ENCODE measurements at places on chromosomes 16 and 17.

DNA sequence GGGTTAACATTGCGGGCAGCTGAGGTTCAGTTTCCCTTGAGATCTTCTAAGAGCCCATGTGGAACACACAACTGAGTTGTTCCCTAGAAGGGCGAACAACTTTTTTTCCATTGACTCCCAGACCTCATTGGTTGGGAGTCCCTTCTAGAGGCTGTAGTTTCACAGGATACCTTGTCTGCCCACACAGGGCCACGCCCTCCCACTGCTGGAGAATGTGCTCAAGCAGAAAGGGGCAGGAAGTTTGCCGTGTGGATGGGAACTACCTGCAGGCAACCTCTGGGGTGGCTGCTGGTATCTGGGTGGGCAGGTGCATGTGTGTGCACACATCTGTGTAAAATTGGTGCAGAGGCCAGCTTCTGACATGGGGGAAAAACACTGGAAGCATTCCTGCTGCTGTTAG, 178.8 kb upstream of the PSMD7 start:
- no peak for DNase-seq

- no peak for DNase-seq
These were observed 5.5 kb upstream of the COIL start for GRCh38 chr17:56966338-56966737.

GRCh38 chr16:58502217-58502921, 2.4 kb downstream of the NDRG4 start:
- DNase-seq, result no peak

DNA sequence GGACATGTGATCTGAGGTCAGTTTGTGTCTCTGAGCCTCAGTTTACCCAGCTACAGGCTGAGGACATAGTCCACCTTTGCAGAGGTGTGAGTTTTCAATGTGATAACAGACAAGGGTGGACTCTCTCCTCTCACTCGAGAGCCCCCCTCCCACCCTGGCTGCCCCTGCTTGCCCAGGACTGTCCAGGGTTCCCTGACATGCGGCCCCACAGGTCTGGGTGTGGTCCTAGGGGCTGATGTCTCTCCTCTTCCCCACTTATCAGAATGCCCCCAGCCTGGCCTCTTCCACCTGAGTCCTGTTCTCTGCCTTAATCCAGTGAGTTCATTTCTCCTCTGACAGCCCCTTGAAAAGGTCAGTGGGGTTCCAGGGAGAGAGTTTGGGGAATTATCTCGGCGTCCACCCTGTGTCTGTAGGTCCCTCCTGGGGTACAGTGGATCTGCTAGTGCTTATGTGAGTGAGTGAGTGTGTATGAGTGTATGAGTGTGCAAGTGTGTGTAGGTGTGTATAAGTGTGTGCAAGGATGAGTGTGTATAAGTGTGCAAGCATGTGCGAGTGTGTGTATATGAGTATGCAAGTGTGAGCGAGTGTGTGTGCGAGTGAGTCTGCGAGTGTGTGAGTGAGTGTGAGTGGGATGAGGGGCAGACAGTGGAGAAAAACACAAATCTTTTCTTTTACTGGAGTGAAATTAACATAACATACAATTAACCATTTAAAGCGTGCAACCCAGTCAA, 175.0 kb downstream of the IRF8 start:
- no peak for DNase-seq

GRCh38 chr16:68144008-68144407, 58.8 kb downstream of the NFATC3 start:
- no peak for DNase-seq

GRCh38 chr17:79651761-79652160, 40.9 kb upstream of the RBFOX3 start:
- DNase-seq, result no peak

GRCh38 chr17:6476810-6477179, 32.5 kb downstream of the PIMREG start:
- DNase-seq, result no peak

- no peak for DNase-seq
These were observed 2.3 kb upstream of the PRSS21 start for GRCh38 chr16:2814551-2815298.

GRCh38 chr16:9578459-9578858, 487.0 kb downstream of the HAPSTR1 start:
- no peak for DNase-seq

DNA sequence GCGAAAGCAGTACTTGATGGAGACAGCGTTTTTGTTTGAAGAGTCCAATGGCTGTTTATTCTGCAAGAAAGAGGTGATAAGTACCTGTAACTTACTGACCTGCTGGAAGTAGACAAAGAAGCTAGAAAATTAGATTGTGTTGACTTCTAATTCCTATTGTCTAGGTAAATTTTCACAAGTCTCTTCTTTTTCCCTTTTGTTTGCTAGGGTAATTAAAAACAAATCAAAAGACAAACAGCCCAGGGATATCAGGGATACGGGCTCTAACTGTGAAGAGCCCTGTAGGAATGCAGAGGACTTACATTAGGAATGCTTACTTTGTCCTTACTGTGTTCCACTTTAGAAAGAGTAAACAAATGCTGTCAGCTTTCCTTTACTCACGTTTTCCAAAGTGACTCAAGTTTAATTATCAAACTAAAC, 7.0 kb downstream of the PSME3IP1 start:
- DNase-seq, result peak; percentile 33

DNA sequence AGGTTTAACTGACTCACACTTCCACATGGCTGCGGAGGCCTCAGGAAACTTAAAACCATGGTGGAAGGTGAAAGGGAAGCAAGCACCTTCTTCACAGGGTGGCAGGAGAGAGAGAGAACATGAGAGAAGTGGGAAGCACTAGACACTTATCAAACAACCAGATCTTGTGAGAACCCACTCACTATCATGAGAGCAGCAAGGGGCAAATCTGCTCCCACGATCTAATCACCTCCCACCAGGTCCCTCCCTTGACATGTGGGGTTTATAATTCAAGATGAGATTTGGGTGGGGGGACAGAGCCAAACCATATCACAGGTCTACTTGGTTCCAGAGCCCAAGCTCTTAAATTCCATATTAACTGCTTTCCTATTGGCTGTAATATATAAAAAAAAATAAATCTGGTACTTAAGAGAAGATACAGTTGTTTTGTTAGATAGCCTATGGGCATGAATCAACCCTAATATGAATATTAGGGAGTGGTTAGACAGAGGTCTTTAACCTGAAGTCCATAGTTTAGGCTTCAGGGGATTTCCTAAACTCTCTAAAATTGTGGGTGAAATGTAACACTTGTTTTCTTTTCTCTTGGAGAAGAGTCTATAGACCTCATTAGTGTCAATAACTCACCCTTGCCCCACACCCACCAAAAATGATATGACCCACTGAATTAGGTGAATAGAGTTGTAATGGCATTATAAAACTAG, 56.7 kb downstream of the SKAP1 start:
- DNase-seq, result no peak

DNA sequence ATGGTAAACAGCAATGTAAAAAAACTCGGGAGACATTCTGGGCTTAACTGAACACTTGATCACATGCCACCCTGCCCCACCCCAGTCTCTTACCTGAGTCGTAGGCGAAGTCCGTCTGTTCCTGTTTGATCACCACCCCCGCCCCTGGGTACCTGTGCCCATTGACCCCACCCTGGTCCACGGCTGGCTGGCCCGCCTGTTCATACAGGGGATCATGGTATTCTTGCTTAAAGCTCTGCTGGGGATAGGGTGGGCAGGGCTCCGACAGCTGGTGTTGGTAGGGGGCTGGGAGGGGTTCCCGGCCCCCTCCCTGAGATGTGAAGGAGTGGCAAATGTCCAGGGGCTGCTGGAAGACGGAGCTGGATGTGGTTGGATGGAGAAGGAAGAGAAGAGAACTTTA, 13.6 kb downstream of the ETV4 start:
- DNase-seq, result no peak

DNA sequence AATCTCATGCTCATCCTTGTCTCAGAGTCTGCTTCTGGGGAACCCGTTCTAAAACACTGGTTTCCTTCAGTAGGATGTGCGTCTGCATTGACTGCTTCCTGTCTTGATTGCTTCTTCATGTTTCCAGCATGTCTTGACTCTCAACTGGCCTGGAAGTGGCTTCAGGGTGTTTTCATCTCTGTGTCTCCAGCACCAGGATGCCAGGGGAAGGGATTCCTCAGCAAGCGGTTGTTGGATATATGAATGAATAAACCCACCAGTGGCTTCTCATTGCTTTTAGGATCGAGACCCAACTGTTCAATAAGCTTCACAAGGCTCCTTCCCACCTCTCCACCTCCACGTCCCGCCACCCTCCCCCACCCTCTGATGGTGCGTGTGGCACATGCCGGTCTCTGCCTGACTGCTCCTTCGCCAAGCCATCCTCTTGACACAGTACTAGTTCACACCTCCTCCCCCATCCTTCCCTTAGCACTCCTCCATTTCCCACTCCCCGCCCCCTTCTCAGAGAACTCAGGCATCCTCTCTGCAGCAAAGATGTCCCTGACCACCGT, 14.1 kb upstream of the TNS4 start:
- DNase-seq, result no peak

DNA sequence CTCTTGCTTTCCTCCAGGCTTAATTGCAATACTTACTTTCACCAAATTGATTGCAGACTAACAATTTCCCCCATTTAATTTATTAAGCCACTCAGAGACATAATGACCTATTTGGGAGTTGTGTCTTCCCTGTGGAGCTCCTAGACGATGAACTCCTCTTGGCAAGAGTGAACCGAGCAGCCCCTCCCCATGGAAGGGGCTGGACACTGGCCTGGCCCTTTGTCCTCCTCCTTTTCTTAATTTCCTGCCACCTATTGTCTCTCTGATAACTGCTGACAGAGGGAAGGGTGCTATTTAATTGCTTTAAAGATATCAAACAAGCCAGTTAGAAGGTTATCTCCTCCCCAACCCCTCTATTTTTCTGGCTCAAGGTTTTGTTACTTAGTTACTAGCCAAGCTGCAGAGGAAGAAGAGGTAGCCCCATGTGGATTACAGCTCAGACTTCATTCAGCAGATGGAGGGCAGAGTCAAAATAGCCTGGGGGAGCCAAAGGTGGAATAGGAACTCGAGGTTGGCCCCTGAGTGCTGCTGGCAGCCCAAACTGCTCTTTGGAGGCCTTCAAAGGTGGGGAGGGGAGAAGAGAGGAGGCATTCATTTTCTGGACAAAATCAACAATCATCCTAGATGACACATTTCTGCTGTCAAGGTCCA, 3.7 kb upstream of the SSTR2 start:
- no peak for DNase-seq

- DNase-seq, result no peak
These were observed 44.0 kb upstream of the YPEL2 start for GRCh38 chr17:59287452-59287851.

- peak; percentile 58 for DNase-seq
These were observed 5.4 kb downstream of the TPSD1 start for GRCh38 chr16:1261131-1261892.

DNA sequence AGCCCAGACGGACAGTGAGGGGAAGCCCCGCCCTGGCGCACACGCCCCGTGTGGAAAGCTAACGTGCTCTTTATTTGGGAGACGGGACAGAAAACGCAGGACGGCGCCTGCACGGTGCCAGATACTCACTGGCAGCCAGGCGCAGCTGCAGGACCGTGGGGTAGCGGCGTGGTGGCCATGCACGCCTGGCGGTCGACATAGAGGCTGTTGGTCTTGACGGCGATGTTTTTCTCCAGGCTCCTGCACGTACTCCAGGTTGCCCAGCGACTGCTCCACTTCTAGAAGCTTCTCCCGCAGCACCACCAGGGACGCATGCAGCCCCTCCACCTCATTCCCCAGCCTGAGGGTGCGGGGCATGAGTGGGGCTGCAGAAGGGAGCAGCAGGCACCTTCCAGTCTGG, 5.1 kb upstream of the C1QTNF8 start:
- no peak for DNase-seq

DNA sequence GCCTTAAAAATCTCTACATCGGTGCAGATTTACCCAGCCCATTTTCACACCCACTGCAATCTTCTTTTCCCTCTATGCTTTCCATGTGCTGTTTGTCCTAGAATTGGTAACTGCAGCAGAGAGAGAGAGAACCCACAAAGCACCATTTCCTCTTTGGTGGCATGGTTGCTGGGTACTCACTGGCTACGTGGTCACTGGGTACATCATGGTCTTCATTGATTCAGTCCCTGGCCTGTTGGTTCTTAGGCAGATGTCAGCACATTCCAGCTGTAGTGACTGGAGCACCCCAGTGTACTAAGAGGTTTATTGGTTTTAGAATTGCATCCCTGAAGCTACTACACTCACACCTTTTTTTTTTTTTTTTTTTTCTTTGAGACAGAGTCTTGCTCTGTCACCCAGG, 156.1 kb upstream of the CACNG5 start:
- DNase-seq, result no peak

DNA sequence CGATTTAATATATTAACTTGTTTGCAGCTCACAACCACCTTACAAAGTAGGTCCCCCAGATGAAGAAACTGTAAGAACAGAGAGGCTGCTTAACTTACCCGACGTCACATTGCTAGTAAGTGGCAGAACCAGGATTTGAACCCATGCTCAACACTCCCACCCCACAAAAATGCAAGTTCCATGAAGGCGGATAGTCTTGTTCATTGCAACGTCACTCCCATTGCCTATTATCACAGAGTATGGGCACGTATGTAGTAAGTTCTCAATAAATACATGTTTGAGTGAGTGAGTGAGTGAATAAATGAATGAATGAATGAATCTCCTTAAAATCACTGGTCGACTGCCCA, 1.1 kb downstream of the USP31 start:
- DNase-seq, result no peak

DNA sequence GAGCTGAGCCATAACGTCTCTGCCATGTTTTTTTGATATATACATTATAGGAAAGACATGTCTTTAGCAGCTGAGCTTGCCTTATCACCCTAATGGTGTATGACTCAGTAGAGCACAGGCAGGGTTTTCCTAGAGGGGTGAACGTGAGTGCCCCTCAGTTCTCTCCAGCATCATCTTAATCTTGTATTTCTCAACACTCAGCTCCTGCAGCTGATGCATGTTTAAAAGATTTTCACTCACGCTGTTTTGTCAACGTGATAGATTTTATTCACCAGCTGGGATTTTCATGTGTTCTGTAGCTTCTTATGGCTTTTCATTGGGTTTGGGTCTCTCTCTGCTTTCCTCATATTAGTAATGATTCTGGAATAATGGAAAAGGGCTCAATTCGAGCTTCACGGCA, 186.0 kb upstream of the PMFBP1 start:
- no peak for DNase-seq

GRCh38 chr17:36129616-36130015, 26.0 kb downstream of the CCL4 start:
- no peak for DNase-seq

DNA sequence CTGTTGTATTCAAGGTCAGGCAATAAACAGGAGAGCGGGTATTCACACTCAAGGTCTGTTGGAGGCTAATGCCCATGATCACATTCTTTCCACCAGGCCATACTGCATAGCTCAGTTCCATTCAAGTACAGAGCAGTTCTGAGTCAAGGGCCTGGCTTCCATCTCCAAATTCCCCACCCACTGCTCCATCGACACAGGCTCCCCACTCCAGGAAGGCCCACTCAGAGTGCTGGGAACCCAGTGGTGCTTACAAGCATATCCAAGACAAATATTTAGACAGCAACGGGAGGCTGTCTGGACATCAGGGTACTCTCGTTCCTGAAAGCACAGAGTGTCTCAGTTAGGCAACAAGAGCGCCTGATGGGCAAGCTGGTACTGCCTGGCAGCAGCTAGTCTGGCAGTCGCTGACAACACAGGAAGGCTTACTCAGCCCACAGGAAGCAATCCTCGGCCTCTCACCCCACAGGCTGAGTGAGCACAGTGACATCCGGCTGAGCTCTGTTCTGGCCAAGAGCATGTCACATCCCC, 40.9 kb downstream of the RFFL start:
- no peak for DNase-seq
